ENCODE measurements at places on chromosomes 2 and 18.

DNA sequence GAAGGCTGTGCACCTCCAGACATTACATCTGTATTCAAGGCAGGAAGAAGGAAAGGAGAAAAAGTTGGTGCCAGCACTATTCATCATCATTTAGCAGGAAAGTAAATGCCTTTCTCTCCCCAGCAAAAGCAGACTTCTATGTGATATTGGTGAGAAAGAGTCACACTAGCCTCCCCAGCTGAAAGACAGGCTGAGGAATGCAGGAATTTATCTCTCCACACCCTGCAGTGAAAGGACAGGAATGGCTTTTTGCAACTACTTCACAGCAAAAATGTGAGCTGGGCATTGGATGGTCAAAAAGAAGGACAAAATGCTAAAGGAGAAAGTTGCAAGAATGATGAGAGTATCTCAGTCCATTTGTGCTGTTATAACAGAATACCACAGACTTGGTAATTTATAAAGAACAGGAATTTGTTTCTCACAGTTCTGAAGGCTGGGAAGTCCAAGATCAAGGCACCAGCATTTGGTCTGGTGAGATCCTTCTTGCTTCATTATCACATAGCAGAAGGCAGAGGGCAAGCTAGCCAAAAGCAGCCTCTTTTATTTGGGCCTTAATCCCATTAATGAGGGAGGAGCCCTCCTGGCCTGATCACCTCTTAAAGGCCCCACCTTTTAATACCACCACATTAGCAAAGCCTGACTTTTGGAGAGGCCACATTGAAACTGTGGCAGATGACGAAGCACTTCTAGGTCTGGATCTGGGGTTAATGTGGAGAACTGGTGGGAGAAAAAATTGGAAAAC lies 388.1 kb upstream of the SLC14A2 start:
- H3K36me3 ChIP-seq: no peaks in the 10 kb centered on the region
- no peak for DNase-seq
- H3K4me3 ChIP-seq: no peak overlapping the region
- peaks cover 1% of the 10 kb centered on the region for H3K4me1 ChIP-seq

GRCh38 chr2:157475722-157476390 lies 32.0 kb upstream of the CYTIP start:
- no peaks in the 10 kb centered on the region for H3K36me3 ChIP-seq
- H3K27ac ChIP-seq: no peak overlapping the region
- peaks cover 8% of the 10 kb centered on the region for H3K4me1 ChIP-seq
- H3K27me3 ChIP-seq: no peaks in the 10 kb centered on the region

- DNase-seq: no peak
- H3K27ac ChIP-seq: no peak overlapping the region
Measured at GRCh38 chr2:122094557-122094956, 339.1 kb downstream of the TSN start.

DNA sequence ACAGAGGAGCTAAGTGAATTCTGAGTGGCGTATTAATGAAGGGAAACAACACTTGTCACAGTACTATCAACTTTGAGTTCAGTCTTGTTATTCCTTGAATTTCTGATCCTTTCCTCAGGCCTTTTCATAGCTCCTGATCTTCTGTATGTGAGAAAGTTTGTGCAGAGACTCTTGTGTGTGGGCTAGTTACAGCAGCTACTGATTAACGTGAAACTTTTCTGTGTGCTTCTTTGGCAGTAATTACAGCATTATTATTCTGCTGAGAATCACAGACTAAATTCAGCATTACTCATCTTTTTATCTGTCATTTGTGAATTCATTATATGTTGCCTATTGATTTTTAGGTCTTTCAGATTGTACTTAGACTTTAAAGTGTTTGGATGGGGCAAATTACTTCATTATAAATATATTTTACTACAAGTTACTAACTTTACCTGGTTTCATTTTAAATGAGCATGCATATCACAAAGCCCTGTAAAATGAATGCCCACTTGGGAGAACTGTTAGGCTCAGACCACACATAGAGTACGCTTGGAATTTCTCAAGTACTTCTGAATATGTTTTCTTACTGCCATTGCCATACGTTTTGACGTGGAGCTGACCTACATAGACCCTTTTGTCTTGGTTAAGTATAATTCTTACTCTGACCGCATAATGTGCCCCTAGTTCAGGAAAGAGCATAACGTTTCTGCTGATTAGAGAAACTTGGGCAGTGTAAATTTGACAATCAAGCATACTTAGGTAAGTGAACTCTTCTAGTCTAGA lies 36.2 kb downstream of the CREB1 start:
- no peak overlapping the region for H3K4me3 ChIP-seq
- no peaks in the 10 kb centered on the region for H3K4me1 ChIP-seq
- peak overlapping the region; percentile 28 for H3K27ac ChIP-seq
- no peak for DNase-seq

GRCh38 chr2:55887901-55888624 lies 35.5 kb downstream of the EFEMP1 start:
- no peak for DNase-seq
- H3K36me3 ChIP-seq: no peaks in the 10 kb centered on the region
- peaks cover 14% of the 10 kb centered on the region for H3K27me3 ChIP-seq
- no peak overlapping the region for H3K27ac ChIP-seq
- H3K4me3 ChIP-seq: no peak overlapping the region

DNA sequence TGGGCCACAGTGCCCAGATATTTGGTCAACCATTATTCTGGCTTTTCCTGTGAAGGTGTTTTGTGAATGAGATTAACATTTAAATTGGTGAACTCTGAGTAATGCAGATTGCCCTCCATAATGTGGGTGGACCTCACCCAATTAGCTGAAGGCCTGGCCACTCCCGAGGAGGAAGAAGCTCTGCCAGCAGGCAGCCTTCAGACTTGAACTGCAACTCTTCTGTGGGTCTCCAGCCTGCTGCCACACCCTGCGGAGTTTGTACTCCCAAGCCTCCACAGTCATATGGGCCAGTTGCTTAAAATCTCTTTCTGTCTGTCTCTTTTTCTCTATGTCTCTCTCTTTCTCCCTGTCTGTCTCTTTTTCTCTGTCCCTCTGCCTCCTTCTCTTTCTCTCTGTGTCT lies 262.7 kb downstream of the MYCN start:
- H3K4me3 ChIP-seq: no peak overlapping the region
- no peaks in the 10 kb centered on the region for H3K36me3 ChIP-seq
- no peaks in the 10 kb centered on the region for H3K27me3 ChIP-seq
- no peak overlapping the region for H3K27ac ChIP-seq

GRCh38 chr2:103364177-103364576 lies 602.3 kb downstream of the TMEM182 start:
- no peaks in the 10 kb centered on the region for H3K36me3 ChIP-seq
- no peaks in the 10 kb centered on the region for H3K27me3 ChIP-seq
- no peak for DNase-seq
- H3K27ac ChIP-seq: no peak overlapping the region

- H3K4me3 ChIP-seq: no peak overlapping the region
- no peak for DNase-seq
- H3K4me1 ChIP-seq: no peaks in the 10 kb centered on the region
- H3K36me3 ChIP-seq: peaks cover 2% of the 10 kb centered on the region
Measured at GRCh38 chr2:8620611-8621382, 61.1 kb upstream of the ID2 start.

- H3K27me3 ChIP-seq: no peaks in the 10 kb centered on the region
- H3K36me3 ChIP-seq: peaks cover 3% of the 10 kb centered on the region
- H3K4me1 ChIP-seq: peaks cover 34% of the 10 kb centered on the region
- peak overlapping the region; percentile 90 for H3K27ac ChIP-seq
- peak overlapping the region; percentile 90 for H3K4me3 ChIP-seq
Measured at GRCh38 chr2:32011485-32011960, 715 bp upstream of the MEMO1 start.

DNA sequence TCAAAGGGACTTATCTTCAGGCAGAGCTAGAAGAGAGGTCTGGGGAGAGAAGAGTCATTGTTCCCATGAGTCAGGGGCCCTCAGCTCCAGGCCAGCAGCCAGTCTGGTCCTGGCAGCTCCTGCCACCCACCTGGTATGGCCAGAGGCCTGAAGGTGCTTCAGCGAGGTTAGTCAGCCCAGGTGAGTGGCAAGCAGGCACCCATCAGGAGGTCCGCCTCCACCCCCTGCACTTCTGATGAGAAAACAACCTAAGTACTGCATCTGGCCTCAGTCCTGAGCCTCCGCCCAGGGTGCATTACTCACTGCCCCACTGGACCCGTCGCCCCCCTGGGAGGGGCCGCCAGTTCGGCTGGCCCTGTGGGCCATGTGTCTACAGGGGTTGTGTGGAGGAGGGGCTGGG lies 130.2 kb downstream of the INHBB start:
- peaks cover 43% of the 10 kb centered on the region for H3K27me3 ChIP-seq
- H3K36me3 ChIP-seq: peaks cover 2% of the 10 kb centered on the region
- no peaks in the 10 kb centered on the region for H3K4me1 ChIP-seq
- no peak for DNase-seq

DNA sequence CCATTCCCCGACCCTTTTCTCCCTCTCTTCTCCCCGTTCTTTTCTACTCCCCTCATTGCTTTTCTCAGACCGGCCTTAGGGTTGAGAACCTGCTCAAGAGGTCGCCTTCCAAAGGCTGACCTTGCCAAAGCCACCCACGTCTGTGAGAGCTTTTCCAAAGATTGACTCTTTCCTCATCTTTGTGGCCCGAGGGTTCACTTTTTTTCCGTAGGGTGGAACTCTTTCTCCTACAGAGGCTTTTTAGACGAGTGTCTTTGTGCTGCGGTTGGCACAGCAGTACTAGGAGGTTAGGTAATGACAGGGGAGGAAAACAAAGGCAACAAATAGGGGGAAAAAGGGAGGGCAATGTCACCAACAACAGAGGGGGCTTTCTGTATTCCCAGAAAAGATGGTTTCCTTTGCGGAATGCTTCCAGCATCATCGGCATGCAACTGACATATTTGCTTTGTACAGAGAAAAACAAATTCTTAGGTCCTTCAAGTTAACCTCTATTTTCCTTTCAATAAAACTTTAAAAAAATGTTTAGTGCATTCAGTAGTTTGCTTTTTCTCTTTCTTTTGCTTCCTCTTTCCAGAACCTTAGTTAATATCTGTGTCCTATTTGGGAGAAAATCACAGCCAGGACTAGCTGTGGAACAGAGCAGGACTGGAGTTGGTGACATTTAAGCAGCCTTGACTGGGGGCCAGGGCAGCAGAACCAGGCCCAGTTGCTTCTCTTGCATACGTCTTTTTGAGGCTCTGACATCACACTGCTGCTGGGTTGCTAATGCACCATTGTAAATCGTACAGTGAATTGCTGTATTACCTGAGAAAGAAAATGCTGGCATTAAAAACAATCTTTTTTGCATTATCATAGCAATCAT lies 188.1 kb upstream of the FANCL start:
- H3K4me3 ChIP-seq: peak overlapping the region; percentile 83
- peaks cover 13% of the 10 kb centered on the region for H3K4me1 ChIP-seq
- no peaks in the 10 kb centered on the region for H3K36me3 ChIP-seq
- no peak for DNase-seq

DNA sequence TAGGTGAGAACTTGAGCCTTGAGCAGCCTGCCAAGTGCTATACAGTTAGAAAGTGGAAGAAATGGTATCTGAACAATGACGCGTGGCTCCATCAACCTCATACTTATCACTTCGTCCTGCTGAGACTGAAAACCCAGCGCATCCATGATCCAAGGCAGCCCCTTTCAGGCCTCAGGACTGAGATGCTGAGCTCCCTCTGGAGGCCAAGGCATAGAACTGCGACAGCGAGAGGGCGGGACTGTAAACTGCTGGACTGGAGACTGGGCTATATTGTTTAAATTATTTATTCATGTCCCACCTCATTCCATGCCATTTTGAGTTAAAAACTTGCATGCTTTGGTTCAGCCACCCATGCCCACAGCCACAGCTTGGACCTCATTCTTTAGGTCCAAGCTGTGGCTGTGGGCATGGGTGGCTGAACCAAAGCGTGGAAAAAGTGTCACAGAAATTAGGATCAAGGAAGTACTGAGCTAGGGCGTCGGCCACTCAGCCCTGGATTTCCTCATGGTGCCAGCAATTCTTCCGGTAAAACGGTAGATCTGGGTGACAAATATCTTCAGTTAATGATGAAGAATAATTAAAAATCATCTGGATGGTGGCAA lies 195.5 kb downstream of the L3MBTL4 start:
- H3K4me3 ChIP-seq: no peak overlapping the region
- H3K36me3 ChIP-seq: no peaks in the 10 kb centered on the region
- H3K27me3 ChIP-seq: peaks cover 8% of the 10 kb centered on the region
- no peak overlapping the region for H3K27ac ChIP-seq
- no peaks in the 10 kb centered on the region for H3K4me1 ChIP-seq

DNA sequence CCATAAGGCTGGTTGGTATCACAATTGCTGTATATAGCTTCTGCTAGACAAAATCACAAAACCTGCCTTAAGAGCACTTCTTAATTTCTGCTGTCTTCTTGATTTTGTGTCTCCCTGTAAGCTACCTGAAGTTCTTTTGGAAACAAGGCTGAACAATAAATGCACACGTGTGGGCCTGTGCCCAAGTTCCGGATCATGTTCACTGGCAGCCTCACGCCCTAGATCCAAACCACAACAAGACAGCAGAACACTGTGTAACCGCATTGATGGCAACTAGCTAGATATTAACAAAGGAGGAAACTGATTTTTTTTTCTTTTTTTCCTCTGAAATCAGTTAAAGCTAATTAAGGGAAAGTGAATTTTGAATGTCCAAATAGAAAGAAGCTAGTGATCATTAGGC lies 81.5 kb upstream of the LYPD6B start:
- no peak for DNase-seq
- no peaks in the 10 kb centered on the region for H3K27me3 ChIP-seq
- no peak overlapping the region for H3K27ac ChIP-seq
- no peaks in the 10 kb centered on the region for H3K36me3 ChIP-seq

DNA sequence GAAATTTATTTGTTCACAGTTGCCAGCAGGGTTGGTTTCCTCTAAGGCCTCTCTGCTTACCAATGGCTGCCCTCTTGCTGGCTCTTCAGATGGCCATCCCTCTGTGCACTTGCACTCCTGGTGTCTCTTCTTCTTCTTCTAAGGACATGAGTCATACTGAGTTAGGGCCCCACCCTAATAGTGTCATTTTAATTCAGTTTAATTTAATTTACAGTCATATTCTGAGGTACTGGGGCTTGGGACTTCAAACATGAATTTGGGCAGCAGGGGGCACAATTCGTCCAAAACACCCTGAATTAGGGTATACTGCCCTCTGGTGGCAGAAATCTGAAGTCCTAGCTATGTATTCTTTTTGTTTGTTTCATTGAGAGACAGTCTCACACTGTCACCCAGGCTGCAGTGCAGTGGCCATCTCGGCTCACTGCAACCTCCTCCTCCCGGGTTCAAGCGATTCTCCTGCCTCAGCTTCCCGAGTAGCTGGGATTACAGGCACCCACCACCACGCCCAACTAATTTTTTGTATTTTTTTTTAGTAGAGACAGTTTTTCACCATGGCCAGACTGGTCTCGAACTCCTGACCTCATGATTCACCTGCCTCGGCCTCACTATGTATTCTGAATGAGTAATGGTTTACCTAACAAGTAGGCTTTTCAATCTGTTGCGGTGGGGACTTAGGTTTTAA lies 19.8 kb downstream of the SLC4A1AP start:
- H3K27me3 ChIP-seq: no peaks in the 10 kb centered on the region
- H3K27ac ChIP-seq: peak overlapping the region; percentile 82
- peak; percentile 86 for DNase-seq
- H3K4me1 ChIP-seq: peaks cover 30% of the 10 kb centered on the region
- peaks cover 41% of the 10 kb centered on the region for H3K36me3 ChIP-seq
- H3K4me3 ChIP-seq: no peak overlapping the region

- H3K27ac ChIP-seq: peak overlapping the region; percentile 62
- no peak overlapping the region for H3K4me3 ChIP-seq
- no peaks in the 10 kb centered on the region for H3K27me3 ChIP-seq
- no peaks in the 10 kb centered on the region for H3K36me3 ChIP-seq
- H3K4me1 ChIP-seq: peaks cover 51% of the 10 kb centered on the region
- DNase-seq: no peak
Measured at GRCh38 chr2:11393711-11394236, 49.3 kb upstream of the ROCK2 start.

Data from osteocyte (in vitro differentiated cells).